ENCODE measurements at places on chromosomes 12 and 14.

DNA sequence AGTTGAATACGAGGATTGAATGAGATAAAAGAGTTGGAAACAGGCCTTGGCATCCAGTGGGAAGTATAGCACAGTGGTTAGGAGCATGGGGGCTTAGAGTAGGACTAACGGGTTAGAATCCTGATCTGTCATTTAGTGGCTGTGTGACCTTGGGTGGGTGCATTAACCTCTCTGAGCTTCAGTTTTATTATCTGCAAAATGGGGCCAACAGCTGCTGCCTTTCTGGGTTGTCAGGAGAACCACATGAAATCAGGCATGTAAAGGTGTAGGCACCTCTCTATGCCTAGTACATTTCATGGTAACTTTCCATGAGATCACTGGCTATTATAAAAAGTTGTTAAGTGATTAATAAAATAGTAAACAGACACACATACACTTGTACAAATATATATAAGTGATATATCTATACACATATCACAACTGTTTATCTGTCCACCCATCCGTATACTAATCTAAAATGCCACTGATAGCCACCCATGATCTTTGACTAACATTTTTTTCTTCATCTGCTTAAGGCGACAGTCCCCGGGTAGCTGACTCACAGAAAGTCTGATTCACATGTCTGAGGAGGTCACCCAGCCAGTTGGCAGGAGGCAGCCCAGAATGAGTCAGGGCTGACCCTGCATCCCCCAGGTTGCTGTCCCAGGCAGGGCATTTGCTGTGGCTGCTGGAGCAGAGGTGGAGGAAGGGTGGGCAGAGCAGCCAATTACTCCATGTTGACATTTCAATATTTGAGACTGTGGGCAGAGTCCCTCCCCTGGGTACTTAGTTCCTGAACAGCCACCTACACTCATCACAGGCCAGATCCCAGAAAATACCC, 125.6 kb upstream of the NOS1 start:
- no peak for DNase-seq

DNA sequence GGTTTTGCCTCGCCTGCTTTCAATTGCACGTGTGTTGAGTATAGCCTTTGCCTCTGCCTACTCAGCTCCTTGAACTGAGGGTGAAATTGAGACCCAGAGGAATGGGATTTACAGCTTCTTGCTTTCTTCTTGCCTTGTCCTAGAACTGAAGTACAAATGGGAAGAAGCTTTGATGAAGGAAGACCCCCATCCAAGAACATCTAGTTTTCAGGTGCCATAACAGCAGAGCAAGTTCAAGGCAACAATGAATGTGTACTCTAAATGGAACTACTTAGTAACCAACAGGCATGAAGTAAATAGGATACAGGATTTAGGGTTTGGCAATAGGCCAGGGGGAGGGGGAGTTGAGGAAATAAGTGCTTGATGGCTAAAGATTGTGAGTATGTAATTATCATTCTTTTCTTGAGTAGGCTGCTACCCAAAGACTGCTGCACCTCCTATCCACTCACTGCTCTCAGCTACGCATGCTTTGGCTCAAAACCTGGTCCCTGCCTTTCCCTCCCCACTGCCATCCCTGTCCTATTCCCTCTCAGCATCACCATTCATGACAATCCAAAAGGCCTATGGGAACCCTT, 2.1 kb downstream of the GPX2 start:
- DNase-seq = no peak

- DNase-seq = no peak
Measured at GRCh38 chr12:88187571-88187970, 45.5 kb downstream of the TMTC3 start.

DNA sequence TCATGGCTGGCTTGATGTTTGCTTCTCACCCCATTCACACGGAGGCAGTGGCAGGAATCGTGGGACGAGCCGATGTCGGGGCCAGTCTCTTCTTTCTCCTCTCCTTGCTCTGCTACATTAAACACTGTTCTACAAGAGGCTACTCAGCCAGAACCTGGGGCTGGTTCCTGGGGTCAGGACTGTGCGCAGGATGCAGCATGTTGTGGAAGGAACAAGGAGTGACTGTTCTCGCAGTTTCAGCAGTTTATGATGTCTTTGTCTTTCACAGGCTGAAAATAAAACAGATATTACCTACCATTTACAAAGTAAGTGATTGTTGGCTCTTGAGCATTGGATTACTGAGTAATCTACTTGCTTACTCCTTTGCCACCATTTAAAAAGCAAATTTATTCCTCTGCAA, 170.6 kb downstream of the TMTC2 start:
- DNase-seq = no peak

GRCh38 chr12:69055706-69056105, 122.7 kb upstream of the CPM start:
- DNase-seq = no peak
